HEK293T (cell line): ENCODE measurements at places on chromosomes 11 and 22.

GRCh38 chr11:30568931-30569330 is 17.2 kb downstream of the MPPED2 start:
- DNase-seq: no peak

- DNase-seq: no peak
These were observed 119.4 kb downstream of the GALNT18 start for GRCh38 chr11:11502263-11502861.

DNA sequence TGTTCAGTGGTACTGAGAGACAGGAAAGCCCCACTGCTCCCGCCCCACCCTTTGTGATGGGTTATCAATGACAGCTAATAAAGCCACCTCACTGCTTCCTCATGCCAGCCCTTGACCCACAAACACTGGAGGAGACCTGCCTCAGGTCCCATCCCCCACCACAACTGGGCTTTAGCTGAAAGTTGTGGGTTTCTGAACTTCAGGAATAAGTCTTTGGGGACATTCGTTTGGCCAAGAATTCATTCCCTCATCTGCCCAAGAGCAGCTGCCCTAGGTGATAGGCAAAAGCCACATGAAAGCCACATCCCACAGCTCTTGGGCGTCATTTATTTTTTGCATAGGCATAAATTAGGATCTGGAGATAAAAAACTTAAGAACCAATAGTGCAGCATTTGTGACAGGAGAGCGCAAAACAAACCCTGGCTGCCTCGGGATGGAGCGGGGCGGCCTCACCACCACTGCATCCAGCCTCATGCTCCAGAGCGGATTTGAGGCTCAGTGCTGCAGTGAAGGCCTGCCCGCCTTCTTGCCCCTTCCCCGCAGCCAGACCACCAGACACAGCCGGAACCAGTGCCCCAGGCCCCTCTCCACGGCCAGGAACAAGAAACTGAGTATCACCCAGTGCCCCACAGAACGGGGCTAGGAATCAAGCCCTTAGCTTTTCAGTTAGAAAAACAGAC is 21.2 kb downstream of the SUN2 start:
- DNase-seq: no peak

DNA sequence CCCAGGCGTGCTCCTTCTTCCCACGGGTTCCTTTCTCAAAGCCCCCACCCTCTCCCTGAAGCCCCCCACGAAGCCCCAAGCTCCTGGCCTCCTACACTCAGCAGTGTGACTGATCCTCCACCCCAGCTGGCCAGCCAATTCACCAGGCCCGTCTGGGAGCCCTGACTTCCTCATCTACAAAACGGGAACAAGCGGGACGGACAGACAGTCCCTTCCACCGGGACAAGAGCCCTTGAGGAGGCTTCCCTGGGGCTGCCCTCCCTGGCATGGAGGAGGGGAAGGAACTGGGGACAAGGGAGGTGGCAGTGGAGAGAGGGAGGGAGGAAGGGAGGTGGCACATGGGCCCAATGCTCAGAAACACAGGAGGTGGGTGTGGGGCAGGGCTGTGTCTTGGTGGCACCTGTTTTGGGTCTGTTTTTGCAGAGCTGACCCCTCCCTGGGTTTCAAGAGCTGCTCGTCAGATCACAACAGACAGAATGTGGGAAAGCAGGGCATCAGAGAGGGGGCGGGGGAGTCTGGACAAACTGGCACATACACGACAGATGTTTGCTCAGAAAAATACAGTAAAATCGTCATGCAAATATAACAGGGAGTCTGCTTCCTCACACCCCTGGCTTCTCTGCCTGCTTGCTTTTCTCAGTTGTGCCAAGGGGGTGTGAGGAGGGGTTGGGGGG is 56.8 kb downstream of the ELFN2 start:
- DNase-seq: no peak

- DNase-seq: no peak
These were observed 27.4 kb downstream of the RRAS2 start for GRCh38 chr11:14331476-14332136.

DNA sequence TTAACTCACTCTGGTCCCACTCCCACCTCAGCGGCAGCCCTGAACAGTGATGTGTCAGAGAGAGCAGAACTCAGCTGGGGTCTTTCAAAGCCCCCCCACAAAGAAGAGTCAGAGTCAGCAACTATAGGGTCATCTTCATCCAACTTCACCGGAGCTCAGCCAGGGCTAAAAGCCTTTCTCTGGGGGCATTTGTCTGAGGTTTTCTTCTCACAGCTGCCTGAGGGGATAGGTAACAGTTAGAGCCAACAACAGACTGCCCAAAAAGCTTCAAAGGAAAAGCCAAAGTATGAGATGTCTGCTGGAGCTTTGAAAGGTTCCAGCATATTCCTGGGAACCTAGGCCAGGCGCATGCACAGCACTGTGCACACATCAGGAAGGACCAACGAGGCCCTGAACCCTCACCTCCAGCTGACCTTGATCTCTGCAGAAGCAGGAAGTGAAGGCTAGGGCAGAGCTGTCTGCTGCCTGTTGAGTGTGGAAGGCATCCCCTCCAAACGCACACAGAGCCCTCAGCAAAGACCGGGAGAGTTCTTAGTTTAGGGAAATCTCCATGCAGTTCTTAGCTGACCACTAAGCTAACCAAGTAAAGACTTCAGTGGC is 28.1 kb upstream of the COMT start:
- DNase-seq: no peak

DNA sequence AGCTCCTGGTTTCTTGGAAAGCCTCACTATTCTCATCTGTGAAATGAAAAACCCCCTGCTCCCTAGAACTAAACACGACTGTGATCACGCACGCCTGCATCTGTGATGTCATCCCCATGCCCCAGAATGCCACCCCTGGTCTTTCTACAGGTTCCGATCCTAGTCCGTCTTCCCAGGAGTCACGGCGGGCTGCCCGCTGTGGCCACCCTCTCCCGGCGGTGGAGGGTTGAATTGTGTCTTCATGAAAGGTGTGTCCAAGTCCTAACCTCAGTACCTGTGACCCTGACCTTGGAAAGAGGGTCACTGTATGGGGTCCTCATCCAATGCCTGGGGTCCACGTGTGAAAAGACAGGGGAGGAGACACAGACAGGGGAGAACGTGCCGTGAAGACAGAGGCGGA is 14.4 kb downstream of the OSBPL5 start:
- no peak for DNase-seq

- peak; percentile 21 for DNase-seq
These were observed 439 bp downstream of the YAP1 start for GRCh38 chr11:102110761-102111010.

GRCh38 chr11:114775875-114776621 is 97.7 kb downstream of the NXPE2 start:
- no peak for DNase-seq

DNA sequence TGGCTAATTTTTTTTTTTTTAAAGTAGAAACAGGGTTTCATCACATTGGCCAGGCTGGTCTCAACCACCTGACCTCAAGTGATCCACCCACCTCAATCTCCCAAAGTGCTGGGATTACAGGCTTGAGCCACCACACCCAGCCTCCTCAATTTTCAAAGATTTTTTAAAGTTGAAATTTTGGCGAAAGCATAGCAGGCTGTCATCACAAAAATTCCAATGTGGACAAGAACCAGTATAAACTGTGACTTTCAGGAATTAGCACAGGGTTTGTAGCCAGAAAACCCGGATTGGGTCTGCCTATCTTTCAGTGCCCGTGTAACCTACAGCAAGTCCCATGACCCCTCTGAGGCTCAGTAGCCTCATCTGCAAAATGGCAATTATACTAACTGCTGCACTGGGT is 80.2 kb downstream of the SGSM3 start:
- DNase-seq: no peak

DNA sequence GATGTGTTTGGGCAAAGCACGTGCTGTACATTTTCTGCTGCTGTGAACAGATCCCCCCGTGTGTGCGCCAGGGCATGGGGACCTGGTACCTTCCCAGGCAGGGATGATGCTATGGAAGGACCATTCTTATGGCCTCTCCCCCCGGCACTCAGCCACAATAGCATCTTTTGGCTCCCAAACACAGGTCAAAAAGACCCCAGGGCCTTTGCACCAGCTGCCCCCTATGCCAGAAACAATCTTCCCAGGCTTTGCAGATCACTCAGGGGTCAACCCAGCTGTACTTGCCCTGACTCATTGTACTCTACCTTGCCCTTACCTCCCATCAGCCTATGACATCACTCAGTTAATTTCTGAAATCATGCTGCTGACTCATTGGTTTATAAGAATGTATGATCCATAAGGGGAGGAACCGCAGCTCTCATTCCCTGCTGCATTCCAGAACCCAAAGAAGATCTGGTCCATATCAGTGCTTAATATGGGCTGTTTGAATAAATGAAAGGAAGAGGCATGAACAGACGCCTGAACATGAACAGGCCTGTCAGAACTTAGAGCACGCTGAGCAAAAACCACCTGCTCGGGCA is 100.7 kb downstream of the CELSR1 start:
- DNase-seq: no peak

GRCh38 chr22:37378642-37379058 is 48.6 kb downstream of the ELFN2 start:
- DNase-seq: no peak

DNA sequence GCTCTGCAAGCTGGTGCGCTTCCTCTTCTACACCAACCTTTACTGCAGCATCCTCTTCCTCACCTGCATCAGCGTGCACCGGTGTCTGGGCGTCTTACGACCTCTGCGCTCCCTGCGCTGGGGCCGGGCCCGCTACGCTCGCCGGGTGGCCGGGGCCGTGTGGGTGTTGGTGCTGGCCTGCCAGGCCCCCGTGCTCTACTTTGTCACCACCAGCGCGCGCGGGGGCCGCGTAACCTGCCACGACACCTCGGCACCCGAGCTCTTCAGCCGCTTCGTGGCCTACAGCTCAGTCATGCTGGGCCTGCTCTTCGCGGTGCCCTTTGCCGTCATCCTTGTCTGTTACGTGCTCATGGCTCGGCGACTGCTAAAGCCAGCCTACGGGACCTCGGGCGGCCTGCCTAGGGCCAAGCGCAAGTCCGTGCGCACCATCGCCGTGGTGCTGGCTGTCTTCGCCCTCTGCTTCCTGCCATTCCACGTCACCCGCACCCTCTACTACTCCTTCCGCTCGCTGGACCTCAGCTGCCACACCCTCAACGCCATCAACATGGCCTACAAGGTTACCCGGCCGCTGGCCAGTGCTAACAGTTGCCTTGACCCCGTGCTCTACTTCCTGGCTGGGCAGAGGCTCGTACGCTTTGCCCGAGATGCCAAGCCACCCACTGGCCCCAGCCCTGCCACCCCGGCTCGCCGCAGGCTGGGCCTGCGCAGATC is 16.5 kb downstream of the P2RY2 start:
- DNase-seq: no peak

GRCh38 chr11:107951155-107951554 is 22.9 kb downstream of the RAB39A start:
- DNase-seq: no peak

DNA sequence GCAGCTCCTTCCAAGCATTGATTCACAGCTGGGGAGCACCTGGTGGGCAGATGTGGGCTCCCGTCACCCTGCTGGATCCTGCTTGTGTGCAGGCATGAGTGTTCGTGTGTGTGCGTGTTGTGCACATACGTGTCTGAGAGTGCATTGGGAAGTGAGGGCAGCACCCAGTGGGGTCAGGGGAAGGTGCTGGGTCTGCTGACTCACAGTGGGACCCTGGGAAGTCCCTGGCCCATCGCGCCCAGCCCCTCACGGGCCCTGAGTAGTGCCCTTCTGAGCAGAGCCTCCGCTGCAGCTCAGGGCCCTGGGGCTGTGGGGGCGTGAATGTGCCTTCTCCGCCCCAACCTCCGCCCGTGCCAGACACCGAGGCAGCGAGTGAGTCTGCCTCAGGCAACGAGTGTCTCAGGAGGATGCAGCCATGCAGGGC is 36.8 kb downstream of the WNT11 start:
- no peak for DNase-seq

DNA sequence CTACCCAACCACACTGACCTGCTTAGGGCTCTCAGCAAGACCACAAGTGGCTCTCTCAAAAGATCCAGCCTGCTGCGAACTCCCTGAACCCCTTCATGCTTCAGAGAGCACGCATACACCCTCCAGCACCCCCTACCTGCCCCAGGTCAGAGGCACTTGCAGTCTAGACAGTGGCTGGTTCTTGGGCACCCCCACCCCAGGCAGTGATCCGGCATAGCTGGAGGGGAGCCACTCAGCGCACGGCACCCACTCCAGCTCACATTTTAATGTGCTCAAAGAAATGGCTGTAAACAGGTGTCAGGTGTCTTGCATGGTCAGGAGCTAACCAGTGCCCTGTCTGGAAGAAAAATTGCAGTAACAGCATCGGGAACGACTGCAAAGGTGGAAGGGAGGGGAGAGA is 140.8 kb downstream of the PKNOX2 start:
- DNase-seq: no peak

- no peak for DNase-seq
These were observed 22.4 kb upstream of the CRTAM start for GRCh38 chr11:122815900-122816299.

- DNase-seq: no peak
These were observed 13.5 kb downstream of the FBLN1 start for GRCh38 chr22:45516163-45516562.

GRCh38 chr22:30296833-30297232 is 7.5 kb upstream of the CASTOR1 start:
- no peak for DNase-seq

DNA sequence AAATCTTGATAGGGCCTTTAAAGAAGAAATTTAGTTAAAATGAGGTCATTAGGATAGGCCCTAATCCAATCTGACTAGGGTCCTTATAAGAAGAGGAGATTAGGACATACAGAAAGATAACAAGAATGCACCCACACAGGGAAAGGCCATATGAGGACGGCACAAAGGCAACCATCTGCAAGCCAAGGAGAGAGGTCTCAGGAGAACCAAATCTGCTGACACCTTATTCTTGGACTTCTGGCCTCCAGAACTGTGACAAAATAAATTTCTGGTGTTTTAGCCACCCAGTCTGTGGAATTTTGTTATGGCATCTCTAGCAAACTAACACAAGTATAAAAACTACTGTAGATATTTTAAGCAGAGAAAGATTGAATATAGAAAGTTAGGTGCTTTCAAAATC is 28.6 kb downstream of the ADM start:
- no peak for DNase-seq

DNA sequence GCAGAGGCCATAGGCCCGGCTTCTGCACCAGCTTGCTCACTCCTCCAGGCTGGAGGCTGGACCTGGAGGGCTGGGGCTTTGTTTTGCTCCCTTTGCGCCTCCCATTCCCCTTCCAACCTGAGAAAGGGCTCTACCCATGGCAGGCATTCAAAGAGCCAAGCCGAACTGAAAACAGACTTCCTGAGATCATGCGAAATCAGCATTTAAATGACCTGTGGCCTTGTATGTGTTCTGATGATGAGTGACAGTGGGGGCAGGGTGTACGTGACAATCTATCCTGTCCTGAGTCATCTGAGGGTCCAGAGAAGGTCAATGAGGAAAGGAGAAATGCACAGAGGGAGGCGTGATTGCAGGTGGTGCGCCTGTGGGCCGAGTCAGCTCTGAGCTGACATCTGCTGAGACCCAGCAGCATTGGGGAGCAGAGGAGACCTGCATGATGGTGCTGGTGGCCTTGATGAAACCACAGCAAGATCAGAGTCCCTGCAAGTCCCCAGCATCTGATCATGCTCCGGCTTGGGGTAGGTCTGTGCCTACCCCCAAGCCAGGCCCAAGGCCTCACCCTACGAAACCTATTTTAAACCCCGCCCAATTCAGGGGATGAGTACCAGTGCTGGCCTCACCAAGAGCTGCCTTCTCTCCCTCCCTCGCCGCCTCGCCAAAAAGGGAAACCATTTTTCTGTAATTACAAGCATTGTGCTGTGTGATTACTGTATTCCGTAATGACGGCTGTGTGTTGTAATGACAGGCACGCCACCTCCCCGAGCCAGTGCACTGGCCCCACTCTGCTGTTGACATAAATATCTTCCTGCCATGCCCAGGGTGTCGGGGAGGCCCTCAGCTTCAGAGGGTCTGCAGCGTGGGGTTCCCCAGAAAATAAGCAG is 95.2 kb upstream of the ANO1 start:
- DNase-seq: no peak
